ENCODE measurements at places on chromosomes 2 and 18.
A peak's percentile ranks its signal among the peaks of the same experiment; 100 is the strongest.

DNA sequence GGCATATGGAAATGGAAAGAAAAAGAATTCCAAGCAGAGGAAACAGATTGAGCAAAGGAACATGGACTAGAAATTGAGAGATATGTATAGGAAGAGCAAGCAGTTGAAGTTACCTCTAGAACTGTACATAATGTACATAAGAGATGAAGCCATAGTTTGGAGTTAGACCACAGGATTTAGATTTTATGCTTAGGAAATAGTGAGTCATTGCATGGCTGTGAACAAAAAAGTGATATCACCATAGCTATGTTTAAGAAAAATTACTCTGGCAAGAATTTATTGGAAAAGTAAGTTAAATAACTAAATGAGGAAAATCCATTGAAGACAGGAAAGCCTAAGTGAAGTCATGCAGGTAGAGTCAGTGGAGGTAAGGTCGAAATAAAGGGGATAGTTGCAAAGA, 99.4 kb upstream of the GALNT5 start:
- DNase-seq, result no peak

DNA sequence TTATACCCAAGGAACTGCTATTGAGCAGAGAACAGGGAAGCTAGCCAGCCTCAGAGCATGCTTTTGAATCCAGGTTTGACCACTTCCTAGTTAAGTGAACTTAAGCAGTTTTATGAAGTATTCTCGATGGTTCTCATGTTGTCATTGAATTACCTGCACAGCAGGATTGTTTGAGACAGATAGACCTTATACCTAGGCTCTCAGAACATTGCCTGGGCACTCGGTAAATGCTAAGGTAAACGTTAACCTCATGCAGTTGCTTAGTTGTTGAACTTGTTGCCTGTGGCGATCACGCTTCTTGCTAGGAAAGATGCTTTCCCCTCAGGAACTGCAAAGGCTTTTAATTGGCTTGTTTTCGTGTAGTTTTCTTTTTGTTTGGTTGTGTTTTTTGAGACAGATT, 34.0 kb upstream of the CHMP1B start:
- DNase-seq, result no peak

DNA sequence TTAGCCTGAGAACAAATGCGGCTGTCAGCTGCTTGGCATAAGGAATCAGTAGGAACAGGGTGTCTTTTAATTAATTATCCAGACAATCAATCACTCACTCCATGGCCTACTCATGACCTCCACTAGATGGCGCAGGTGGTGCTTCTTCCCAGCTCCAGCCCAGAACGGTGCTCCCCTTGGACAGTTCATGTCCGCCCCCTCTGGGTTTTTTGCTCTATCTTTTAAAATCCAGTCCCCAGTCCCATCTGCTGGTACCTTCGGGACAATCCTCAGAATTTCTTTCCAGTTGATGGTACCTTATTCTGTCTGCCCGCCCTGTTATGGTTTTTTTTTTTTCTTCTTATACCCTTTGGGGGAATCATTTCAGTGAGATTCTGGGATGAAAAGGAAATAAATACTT, 99.8 kb downstream of the CACNB4 start:
- peak; percentile 72 for DNase-seq

DNA sequence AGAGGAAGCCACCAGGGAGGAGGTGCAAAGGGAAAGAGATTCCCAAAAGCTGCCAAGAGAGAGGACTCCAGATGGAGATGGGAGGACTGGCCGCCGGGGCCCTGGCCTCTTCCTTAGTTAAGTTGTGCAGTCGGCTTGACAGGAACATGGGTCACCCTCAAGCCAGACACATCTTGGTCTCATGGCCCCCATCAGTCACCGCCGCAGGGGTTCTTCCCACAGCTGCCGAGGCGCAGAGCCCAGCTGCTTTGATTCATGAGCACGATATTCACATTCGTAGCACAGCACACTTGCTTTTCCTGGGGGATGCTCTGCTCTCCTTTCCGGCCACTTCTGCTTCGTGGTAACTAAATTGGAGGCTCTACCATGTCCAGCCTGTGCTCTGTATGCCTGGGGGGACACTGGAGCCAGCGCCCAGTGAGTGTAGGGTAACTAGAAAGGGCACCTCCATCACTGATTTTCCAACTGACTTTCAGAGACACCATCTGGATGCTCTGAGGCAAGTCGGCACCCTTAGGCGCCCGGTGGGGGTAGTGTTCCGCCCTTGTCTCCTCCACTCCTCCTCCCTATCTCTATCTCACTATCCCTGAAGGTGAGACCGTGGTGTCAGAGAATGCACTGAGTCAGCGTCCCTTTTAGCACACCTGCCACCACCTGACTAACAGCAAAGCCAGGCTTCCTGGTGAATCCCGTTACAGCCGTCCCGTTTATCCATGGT, 13.3 kb downstream of the TWIST2 start:
- no peak for DNase-seq

GRCh38 chr18:49193897-49194296, 243.1 kb upstream of the SMAD7 start:
- DNase-seq, result no peak

DNA sequence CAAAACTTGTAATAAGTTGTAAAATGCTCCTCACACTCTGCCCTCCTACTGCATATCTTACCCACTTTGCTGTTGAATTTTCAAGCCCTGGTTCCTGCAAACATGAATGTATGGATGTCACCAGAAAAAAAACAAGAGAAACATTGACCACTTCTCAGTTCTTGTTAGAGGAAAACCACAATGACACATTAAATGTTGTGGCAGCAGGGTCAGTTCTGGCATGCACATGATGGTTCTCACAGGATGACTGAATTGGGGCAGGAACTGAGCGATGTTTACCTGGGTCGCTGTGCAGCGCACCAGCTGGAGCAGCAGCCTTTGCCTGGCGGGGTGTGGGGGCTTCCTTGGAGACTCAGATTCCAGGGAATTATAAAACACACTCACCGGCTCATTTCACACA, 14.0 kb upstream of the PRKCE start:
- DNase-seq, result peak; percentile 75

GRCh38 chr2:66432801-66433694, 1.9 kb upstream of the MEIS1 start:
- peak; percentile 73 for DNase-seq

DNA sequence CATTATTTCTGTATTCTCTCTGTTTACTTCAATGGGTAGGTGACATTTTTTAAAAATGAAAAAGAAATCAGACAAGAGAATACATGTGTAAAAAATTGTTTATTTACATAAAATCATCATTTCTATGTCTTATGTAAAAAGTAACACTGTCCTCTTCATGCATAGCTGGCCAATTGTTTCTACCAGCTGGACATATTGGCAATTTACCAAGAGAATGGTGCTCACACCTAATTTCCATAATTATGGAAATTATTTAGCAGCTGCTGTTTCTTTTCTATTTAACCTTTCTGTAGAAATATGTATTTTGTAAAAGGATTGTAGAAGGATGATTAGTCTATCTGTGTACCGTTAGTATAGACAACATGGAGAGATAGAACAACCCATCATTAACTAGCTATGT, 791.9 kb downstream of the TRIB2 start:
- no peak for DNase-seq

GRCh38 chr2:120447127-120447785, 101.3 kb downstream of the INHBB start:
- no peak for DNase-seq

DNA sequence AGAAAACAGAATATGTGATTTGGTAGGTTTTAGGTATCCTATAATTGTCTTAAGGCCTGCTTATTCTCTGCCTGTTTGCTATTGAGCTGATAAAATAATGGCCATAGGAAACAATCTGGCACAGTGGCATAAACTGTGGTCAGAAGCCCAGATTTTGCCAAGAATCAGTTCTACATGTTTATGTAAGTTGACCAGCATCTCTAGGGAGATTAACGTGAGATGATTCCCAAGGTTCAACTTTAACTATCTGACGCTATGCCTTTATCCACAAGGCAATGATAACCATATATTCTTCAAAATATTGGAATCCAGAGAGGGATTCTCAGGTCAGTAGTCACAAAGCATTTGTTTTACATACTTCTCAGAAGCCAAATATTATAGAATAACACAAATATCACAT, 25.6 kb downstream of the AP1S3 start:
- DNase-seq, result no peak

GRCh38 chr2:72214429-72215143, 66.9 kb upstream of the CYP26B1 start:
- no peak for DNase-seq

DNA sequence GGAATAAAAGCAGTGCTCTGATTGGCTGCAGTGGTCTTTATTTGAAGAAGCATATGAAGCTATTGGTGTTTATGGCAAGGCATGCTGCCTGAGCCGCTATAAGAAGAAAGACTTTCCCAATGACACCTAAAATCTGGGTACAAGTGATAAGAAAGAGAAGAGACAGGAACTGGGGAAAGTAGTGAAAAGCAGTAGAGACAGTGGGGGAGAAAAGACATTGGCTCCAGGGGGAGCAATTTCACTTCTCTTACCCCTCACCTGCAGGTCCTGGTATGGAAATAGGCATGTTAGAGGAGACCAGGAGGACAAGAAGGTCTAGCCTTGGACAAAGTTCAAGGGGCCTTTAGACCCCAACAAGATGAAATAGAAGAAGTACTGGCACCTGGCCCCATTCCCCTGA, 47.1 kb downstream of the PLCL1 start:
- no peak for DNase-seq

Measured in suppressor macrophage treated with lipopolysaccharide for 4 hours (primary cell).